Bronchial epithelial cell (primary cell): ENCODE measurements at places on chromosomes 2 and 18. TPM values are rescaled to one million over a fixed set of nuclear protein-coding genes. Genes with fewer than 3 reads are reported as not detected.

DNA sequence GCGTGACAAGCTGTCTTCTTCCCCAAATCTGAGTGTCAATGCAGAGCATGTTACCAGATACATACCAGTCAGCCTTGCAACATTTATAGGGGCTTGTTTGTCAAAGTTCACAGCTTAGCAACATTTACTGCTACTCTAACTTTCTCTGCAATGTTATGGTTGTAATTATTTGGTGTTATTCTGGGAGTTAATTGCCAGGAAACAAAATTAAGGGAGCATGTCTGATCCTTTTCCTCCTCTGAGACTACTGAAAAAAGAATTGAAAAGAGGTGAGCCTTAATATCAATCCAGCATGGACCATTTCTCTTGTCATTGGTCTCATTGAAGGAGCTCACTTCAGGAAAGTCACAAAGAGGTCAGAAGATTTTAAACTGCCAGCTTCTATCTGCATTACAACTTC lies 465.6 kb upstream of the LINC00305 start:
- no peak for DNase-seq

GRCh38 chr2:101508636-101509035 lies 33.7 kb upstream of the RFX8 start:
- DNase-seq, result no peak

- no peak for DNase-seq
Observed at GRCh38 chr18:27366665-27367064, 181.6 kb upstream of the CHST9 start.

- DNase-seq, result no peak
Observed at GRCh38 chr18:78041218-78041617, 791.6 kb downstream of the GALR1 start.

DNA sequence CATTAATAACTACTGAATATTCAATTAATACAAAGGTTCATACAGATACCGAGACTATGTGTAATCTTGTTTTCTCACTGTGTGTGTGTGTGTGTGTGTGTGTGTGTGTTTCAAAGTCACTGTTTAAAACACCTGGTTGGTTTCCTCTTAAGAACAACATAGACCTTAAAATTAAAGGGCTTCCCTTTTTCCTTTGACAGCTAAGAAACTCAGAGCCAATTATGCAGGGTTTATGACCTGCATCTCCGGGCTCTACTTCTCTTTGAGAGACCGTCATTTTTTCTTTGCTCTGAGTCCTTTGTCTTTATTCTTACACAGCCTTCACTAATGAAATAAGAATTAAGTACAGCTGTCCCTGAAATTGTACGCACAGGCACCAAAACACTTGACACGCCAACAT lies 145.6 kb downstream of the HDAC4 start:
- no peak for DNase-seq

DNA sequence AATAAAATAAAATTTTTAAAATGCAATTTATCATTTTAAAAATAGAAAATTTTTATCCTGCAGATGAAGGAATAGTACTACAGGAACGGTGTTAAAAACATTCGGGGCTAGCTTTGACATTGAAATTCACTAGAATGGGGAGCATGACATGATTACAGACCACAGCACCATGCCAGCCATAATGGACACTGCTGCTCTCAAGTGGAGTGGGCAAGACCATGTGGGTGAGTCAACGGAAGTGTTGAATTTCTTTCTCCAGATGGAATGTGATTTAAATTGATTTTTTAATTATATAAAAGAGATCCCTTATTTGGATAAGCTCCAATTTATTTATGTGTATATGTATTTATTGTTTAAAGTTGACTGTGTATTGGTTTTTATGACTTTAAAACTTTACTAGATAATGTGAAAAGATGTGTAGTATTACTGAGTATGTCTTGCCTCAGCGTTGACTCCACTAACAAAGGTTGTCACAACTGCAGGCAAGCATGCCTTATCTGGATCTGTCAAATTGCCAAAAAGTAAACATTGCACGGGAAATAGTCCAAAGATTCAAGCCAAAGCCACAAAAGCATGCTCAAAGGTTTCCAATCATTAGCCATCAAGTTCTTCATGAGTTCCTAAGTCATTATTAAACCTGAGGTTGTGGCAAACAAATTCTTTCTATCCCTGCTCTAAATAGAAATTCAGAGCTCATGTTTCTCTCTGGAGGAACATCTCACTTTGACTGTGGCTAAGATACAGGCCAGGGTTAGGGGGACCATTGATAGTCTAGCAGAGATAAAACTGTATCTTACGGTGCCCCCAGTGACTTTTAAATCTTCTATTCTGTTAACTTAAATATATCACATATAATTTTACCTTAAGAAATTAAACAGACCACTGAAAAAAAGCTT lies 536.9 kb downstream of the TMX3 start:
- DNase-seq, result peak; percentile 85

- peak; percentile 32 for DNase-seq
Observed at GRCh38 chr18:13558124-13558523, 168.2 kb downstream of the FAM210A start.

GRCh38 chr18:42126586-42126985 lies 171.6 kb downstream of the PIK3C3 start:
- DNase-seq, result no peak

DNA sequence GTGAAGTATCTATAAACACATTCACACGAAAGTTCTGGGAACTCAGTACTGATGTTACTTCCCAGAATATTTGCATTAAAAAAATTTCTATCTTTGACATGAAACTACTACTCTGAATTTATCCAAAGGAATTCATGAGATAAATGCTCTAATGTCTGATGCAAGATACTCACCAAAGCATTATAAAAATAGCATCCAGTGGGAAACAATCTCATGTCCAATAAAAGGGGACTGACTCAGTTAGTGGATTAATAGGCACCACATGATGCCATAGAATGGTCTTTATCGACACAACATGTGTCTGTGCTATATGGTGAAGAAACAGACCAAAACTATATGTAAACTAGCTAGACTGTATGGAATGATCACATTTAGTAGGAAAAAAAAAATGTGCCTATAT lies 33.9 kb downstream of the LAMA3 start:
- DNase-seq, result no peak

DNA sequence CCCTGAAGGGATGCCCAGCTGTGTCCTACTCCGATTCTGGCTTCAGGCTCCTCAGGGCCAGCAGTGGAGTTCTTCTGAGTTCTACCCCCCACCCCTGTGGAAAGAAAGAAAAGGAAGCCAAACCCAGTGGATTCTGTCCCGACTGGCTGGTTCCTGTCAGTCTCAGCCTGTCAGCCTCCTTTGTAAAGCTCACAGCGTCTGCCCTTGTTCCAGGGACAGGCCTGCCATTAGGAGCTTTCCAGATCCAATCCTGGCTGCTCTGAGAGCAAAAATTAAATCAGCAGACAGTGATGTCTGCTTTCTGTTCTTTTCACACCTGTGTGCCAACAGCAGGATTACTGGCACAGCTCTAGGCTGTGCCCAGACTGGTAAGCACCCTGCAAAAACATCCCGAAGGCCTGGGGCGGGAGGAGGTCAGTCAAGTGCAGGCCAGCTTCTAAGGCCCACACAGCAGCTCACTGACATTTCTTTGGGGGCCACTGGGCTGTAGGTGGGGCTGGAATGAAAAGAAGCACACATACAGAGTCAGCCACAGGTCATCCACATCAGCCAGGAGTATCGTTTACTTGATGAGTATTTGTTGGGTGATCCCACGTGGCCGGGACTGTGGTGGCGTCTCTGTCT lies 69.1 kb downstream of the EHD3 start:
- DNase-seq, result peak; percentile 62

GRCh38 chr18:59813942-59814341 lies 85.9 kb upstream of the PMAIP1 start:
- no peak for DNase-seq

DNA sequence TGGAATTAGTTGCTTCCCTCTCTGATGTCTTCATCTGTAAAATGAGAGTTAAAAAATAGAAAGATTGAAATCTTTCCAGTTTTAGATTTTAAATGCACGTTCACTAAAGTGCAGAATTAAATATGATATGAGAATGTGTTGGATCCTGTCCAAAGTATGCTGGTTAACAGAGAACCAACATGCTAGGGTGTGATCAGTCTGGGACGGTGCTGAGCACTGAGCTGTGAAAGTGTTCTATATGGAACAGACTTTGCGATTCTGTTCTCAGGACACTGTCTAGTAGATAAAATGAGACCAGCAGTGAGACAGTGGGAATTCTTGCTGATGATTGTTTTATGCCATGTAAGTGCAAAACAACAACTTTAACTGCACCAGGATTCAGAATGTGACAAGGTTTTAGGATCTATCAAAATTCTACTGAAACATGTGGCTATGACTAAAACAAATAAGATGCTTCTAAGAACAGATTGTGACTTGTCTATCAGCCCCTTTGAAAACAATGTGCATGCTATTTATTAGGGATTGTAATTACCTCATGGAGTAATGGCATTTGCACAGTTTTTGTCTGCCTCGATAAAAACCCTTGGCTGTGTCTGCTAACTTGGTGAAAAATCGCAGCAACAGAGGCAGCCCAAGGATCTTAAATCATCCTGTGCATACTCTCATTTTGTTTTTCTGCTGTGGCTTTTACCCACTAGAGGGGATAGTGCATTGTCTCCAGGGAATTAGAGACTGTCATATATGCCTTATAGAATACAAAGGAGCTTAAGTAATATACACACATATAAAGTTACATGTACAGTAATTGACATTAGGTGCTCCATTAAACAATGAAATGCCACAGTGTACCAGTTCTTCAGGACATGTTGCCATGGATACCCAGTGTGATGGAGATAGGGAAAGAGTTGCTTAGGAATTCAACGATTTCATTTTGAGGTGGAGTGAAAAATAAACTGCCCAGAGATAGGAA lies 55.1 kb downstream of the MAP3K20 start:
- DNase-seq, result peak; percentile 64

DNA sequence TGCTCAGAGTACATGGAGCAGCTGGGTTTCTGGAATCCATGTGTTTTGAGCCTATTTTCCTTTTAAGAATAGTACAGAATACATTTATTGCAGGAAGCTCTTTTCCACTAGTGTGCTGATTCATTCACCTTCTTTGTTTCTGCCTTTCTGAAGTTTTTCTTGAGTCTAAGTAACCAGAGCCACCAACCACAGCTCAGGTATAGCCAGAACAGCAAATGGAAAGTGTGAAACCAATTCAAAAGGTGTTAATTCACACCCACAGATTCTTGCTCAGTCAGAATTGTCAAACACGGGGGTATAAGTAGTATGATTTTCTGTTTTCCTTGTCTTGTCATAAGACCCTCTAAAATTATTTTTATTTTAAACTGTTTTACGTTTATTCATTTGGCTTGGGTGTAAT lies 75.9 kb upstream of the DYNAP start:
- no peak for DNase-seq

GRCh38 chr2:70947556-70948184 lies 12.0 kb downstream of the ATP6V1B1 start:
- peak; percentile 72 for DNase-seq

DNA sequence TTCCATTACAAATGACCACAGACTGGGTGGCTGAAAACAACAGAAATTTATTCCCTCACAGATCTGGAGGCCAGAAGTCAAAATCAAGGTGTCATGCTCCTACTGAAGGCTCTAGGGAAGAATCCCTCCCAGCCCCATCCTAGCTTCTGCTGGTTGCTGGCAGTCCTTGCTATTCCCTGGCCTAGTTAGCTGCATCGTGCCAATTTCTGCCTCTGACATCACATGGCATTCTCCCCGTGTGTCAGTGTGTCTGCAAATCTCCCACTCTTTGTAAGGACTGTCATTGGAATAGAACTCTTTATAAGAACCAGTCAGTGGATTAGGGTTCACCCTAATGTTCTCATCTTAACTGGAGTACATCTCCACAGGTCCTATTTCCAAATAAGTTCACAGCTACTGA lies 30.5 kb upstream of the NCKAP5 start:
- DNase-seq, result no peak

GRCh38 chr2:188884517-188884916 lies 89.7 kb upstream of the COL3A1 start:
- DNase-seq, result no peak

DNA sequence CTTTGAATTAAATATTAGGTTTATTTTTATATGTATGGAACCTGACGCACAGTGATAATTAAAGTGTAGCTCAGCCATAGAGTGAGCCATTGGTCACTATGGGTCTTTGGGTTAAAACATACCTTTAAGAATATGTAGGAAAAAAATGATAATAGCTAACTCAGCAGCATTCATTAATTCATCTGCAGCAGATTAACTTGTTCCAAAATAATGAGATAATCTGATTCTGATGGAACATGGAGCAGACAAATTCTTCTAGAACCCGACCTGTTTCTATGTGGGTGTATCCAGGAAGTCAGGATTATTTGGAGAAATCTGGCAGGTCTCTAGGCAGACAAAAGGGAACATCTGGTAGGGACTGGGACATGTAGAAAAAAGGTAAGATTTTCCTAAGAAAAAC lies at the start of gene XIRP2:
TSS of gene XIRP2 (plus strand) at position 301 of the 400 bp plus-strand sequence. CDS start 15,003 bp downstream, outside the sequence.
- no peak for DNase-seq

- DNase-seq, result peak; percentile 66
Observed at GRCh38 chr2:73700131-73700611, 37.0 kb downstream of the TPRKB start.

DNA sequence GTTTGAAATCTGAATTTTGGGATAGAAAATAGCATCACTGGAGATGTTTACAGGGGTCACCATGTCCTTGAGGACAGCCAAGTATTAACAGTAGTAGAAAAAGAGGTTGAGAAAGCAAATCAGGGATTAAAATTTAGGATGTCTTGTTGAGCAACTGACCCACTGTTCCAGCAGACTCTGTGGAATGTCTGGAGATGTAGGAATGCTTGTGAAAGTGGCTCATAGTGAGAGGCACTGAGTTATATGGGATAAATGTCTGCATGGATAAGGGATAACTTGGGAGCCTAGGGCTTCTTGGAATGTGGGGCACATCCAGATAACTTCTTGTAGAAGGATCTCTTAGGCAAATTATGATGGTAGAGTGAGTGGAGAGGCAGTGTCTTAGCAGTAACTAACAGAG lies 495.0 kb downstream of the TMX3 start:
- DNase-seq, result no peak

- no peak for DNase-seq
Observed at GRCh38 chr2:218879776-218880101, 913 bp upstream of the WNT10A start.

DNA sequence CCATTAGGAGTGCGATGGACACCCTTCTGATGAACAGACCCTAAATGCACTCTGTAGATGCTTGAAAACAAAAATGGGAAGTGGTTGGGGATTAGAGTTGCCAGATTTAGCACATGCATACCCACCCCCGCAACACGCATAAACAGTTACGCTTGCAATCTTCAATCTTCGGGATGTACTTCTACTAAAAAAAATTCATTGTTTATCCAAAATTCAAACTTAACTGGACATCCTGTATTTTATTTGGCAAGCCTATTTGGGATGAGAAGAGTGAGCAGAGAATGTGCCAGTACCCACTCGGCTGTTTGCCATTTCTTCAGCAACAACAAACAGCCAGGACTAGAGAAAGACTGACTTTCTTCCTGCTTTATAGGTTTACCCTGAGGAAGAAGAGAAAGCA lies 18.4 kb downstream of the KIAA2012 start:
- no peak for DNase-seq

GRCh38 chr2:187976986-187977333 lies 314.7 kb upstream of the GULP1 start:
- no peak for DNase-seq

- peak; percentile 30 for DNase-seq
Observed at GRCh38 chr2:176534798-176535466, 265.7 kb downstream of the MTX2 start.

Gene ORC2
- 14.5 and 16.3 TPM in 2 replicates for total RNA-seq

Gene MSTN
- under 0.01 TPM in 1 of 2 replicates, not detected in the other for total RNA-seq

Gene VIT
- total RNA-seq, result not detected in 2 replicates

Gene KRTCAP3
- total RNA-seq, result 28.4 and 29.1 TPM in 2 replicates

Gene GMPPA
- total RNA-seq, result 40.3 and 49.0 TPM in 2 replicates

Gene TDRD15
- not detected in 2 replicates for total RNA-seq

Gene TUBB8B
- not detected in 2 replicates for total RNA-seq

Gene B3GNT2
- 46.6 and 61.7 TPM in 2 replicates for total RNA-seq

Gene EFHD1
- total RNA-seq, result not detected in 2 replicates

Gene DCTN1
- 65.8 and 79.8 TPM in 2 replicates for total RNA-seq

Gene IAH1
- 66.3 and 68.7 TPM in 2 replicates for total RNA-seq

Gene MYL12B
- total RNA-seq, result 610 and 649 TPM in 2 replicates
